ENCODE measurements at places on chromosomes 6 and 20. TPM values are rescaled to one million over a fixed set of nuclear protein-coding genes. Genes with fewer than 3 reads are reported as not detected.
A peak's percentile ranks its signal among the peaks of the same experiment; 100 is the strongest.

DNA sequence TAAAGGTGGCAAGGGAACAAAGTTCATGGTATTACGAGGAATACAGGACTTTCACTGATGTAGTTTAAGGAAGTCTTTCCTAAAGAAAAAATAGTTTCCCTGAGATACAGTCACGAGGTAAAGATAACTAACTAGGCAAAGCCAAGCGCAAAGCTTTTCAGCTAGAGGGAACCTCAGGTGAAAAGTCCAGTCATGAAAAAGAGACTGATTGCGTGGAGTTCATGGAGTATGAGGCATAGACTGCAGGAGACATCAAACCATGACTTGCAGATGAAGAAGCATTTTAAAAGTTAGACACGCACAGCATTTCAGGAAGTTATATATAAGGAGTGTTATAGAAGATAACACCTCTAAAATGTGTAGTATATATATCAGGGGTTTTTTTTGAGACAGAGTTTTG, 205.6 kb upstream of the ZNF184 start:
- H3K4me3 ChIP-seq, result no peak overlapping the region
- H3K27ac ChIP-seq, result peak overlapping the region; percentile 21
- H3K27me3 ChIP-seq, result peaks cover 45% of the 10 kb centered on the region
- no peak for DNase-seq
- H3K4me1 ChIP-seq, result no peaks in the 10 kb centered on the region

- no peak overlapping the region for H3K27ac ChIP-seq
- no peak for DNase-seq
- no peaks in the 10 kb centered on the region for H3K36me3 ChIP-seq
- H3K4me1 ChIP-seq, result no peaks in the 10 kb centered on the region
- H3K27me3 ChIP-seq, result no peaks in the 10 kb centered on the region
These were observed 16.1 kb upstream of the SLC17A3 start for GRCh38 chr6:25889877-25890853.

Gene PAX1
- total RNA-seq, result not detected

DNA sequence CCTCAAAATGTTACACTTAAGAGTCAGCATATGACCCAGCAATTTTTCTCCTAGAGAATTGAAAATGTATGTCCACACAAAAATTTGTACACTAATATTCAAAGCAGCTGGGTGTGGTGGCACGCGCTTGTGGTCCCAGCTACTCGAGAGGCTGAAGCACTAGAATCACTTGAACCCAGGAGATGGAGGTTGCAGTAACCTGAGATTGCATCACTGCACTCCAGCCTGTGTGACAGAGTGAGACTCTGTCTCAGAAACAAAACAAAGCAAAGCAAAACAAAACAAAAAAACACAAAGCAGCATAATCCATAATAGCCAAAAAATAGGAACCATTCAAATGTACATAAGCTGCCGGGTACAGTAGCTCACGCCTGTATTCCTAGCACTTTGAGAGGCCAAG, 1.6 kb upstream of the RPF2 start:
- H3K36me3 ChIP-seq, result peaks cover 2% of the 10 kb centered on the region
- H3K4me1 ChIP-seq, result peaks cover 10% of the 10 kb centered on the region
- H3K4me3 ChIP-seq, result no peak overlapping the region
- no peak overlapping the region for H3K27ac ChIP-seq

Gene ZBTB46
- total RNA-seq, result 0.39 TPM

DNA sequence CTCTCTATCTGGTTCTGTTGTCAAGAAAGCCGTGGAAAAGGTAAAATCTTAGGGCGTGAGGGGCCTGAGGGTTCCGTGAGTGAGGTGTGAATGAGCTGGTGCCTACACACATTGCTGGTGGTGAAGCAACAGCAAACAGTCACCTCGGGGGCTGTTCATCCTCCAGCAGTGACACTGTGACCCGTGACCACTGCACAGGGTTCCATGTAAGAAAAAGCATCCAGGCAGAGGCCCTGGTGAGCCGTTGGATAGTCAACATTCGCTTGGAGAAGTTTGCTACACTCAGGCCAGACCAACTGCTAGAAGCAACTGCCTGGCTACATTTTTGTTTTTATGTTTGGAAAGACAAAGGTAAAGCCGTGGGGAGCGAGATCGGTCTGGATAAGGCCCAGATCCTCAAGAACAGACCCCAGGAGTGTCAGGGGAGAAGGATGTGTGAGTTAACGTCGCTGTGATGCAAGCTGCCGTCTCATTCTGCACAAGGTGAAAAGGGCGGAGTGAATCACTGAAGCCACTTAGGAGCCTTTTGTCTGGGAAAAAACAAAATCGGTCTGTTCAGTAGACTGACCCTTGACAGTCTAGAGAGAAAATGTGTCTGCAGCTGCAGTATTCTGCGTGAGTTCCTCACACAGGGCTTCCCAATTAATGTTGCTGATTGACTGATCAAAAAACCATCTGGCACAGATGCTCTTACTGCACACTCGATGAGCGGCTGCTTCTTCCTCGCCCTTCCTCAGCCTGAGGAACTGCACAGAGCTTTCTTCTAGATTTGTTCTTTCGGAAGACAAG, 404.0 kb downstream of the SMOC2 start:
- no peaks in the 10 kb centered on the region for H3K4me1 ChIP-seq
- H3K36me3 ChIP-seq, result no peaks in the 10 kb centered on the region
- no peak for DNase-seq
- no peaks in the 10 kb centered on the region for H3K27me3 ChIP-seq

- no peaks in the 10 kb centered on the region for H3K27me3 ChIP-seq
- DNase-seq, result no peak
- no peaks in the 10 kb centered on the region for H3K36me3 ChIP-seq
- H3K4me1 ChIP-seq, result no peaks in the 10 kb centered on the region
- H3K4me3 ChIP-seq, result no peak overlapping the region
These were observed 137.5 kb upstream of the JARID2 start for GRCh38 chr6:15108383-15108715.

Gene SLC4A11
- total RNA-seq, result 3.1 TPM

All from CD8-positive, alpha-beta memory T cell (primary cell).